ENCODE measurements at places on chromosomes 6 and 20.

DNA sequence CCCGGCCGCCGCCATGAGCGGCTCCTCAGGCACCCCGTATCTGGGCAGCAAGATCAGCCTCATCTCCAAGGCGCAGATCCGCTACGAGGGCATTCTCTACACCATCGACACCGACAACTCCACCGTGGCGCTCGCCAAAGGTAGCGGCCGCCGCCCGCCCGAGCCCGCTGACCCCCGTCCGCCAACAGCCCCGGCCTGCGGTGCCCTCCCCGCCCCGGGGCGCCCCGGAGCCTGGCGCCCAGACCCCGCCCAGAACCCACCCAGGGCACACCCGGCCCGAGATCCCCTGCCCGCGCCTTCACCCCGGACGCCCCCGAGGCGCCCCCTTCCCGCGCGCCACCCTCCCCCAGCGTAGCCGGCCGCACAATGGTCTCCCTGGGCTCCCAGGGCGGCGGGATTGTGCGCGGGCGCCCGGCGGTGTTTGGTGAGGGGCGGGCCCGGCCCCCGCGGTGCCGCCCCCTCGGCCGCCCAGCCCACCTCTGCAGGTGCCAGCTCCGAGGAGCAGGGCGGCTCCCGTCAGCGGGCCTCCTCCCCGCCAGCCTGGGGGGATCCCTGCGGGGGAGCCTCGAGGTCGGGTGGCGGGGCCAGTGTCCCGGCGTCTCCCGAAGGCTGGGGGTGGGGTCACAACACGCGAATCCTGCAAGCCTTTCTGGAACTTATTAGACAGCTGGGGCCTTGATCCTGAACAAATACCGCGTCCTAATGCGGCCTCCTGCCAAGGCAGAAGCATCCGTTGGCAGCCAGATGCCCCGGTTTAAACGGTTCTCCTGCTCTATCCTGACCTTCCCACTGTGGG, 577 bp downstream of the LSM14B start:
- no peak for DNase-seq

- no peak for DNase-seq
These were observed 171.8 kb upstream of the AKAP12 start for GRCh38 chr6:151067684-151068596.

DNA sequence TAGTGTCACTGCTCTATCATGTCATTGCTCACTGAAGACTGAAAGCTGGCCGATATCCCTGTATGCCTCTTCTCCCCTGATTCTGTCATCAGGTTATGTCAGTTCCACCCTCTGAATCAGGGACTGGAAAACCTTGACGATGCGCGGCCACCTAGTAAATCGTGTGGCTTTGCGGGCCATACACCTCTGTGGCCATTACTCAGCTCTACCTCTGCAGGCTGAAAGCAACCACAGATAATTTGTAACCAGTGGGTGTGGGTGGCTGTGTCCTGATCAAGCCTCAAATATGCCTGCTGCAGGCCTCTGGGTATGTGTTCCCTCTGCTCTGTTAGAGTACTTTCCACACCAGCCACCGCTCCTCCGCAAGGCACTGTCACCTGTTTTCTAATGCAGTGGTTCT, 105.2 kb downstream of the GMPR start:
- no peak for DNase-seq

- DNase-seq: no peak
These were observed 29.5 kb downstream of the MTHFD1L start for GRCh38 chr6:150894935-150895552.

DNA sequence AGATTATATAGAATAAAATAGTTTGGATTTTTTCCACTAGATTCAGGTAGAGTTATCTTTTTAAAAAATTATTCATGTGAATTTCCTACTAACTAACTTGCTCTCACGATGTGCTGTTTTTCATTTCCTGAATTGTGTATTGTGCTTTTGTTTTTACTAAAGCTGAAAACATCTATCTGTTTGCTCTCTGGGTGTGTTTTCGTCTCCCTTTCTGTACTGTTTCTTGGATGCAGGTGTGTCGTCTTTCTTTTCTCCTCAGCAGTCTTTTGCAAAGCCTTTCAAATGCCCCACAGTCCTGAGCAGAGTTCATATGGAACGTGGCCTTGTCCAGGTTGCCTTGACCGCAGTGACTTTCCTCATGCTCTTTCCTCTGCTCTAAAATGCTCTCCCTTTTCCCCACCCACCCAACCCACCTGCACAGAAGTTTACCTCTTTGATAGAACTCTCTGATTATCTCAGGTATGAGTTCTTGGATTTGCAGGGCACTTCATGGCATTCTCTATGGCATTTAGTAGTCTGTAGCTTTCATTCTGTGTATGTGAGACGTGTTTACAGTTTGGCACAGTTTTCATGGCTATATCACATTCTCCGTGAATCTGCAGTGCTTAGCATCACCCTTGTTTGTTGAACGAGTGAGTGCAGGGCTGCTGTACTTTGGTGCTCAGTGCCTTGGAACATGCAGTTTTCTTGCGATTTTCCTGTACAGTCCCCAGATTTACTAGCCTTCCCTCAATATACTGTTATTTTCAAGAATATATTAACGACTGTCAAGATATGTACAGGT, 77.1 kb downstream of the FARS2 start:
- no peak for DNase-seq

- DNase-seq: no peak
These were observed 73.1 kb downstream of the CARMIL1 start for GRCh38 chr6:25352285-25352684.

DNA sequence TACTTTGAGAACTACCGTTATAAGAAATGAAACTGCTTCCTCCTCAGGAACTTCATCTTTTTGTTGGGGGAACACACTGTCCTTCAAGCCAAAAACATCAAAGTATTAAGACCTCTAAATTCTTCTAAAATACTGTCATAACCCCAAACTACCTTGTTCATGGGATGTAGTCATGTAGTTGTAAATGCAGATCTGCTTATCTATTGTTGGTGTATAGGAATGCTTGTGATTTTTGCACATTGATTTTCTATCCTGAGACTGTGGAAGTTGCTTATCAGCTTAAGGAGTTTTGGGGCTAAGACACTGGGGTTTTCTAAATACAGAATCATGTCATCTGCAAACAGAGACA, 282.9 kb upstream of the RUNX2 start:
- DNase-seq: no peak

DNA sequence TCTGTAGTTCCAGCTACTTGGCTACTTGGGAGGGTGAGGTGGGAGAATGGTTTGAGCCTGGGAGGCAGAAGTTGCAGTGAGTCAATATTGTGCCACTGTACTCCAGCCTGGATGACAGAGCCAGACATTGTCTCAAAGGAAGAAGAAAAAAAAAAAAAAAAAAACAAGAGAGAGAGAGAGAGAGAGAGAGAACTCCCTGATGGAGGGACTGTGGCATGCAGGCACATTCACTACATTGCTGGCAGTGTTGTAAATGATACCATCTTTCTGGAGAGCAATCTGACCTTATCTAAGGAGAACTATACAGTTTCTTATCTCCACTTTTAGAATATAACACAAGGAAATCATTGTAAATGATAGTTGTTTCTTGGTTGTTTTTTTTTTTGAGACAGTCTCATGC, 85.1 kb downstream of the MDN1 start:
- no peak for DNase-seq

GRCh38 chr6:91415031-91415605, 828.2 kb upstream of the MAP3K7 start:
- DNase-seq: no peak

DNA sequence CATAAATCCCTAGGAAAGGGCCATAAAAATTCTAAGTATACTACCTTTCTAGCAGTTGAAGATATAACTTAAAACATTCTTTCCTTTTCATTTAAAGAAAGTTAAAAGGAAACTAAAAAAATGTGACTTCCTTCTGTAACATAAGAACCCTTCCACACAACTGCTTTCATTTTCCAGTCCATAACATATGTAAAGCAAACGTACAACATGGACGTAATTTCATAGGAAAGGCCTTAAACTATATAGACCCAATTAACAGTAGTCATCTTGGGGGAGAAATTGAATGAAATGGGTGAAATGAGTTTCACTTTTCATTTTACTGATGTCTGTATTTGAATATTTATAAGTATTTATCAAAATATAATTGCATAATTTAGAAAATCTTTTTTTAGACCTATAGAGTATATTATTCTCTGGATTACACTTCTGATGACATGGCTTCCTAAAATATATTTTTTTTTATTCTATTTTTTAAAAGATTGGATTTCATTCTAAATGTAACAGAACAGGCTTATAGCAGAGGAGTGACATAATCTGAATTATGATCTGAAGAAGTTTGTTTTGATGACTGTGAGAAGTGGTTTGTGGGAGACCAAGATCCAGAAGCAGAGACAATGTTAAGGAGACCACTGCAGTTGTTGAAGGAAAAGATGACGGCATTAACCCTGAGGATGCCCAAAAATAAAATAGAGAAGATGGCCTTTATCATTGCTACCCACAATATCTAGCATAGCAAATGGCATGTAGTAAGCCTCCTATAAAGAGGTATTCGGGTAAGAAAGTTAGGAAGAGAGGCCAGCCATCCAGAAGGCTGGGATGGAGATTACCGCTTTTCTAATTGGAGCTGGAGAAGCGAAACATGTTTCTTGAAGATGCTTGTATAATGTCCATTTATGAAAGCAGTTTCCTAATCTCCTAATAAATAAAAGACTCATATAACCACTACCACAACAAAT, 260.4 kb downstream of the PTPRK start:
- no peak for DNase-seq

Data from Kasumi-1 (cell line).